Omental fat pad (tissue), 4 donors: ENCODE measurements at places on chromosomes 13 and 19.
A peak's percentile ranks its signal among the peaks of the same experiment; 100 is the strongest.

DNA sequence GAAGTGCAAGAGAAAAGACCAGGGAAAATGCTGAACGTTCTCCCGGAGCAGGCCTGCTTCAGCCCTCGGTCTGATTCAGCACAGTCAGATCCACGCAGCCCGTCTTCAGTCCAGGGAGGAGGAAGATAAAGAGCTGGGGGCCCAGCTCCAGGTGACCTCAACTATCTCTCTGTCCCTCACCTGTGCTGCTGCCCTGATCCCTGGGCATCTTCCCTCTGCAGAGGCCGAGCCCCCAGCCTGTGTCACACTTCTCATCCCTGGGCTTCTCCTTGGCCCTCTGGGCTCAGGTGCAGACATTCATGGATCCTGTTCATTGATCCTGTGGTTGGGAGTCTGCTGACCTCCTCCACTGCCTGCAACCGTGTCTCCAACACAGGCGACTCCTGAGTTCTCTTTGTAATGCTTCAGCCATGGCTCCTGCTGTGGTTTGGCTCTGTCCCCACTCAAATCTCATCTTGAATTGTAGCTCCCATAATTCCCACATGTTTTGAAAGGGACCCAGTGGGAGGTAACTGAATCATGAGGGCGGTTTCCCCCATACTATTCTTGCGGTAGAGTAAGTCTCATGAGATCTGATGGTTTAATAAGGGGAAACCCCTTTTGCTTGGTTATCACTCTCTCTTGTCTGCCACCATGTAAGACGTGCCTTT lies 27.9 kb downstream of the COL4A2 start:
- no peak for DNase-seq

GRCh38 chr13:38519229-38519911 lies 167.5 kb upstream of the FREM2 start:
- DNase-seq = no peak

DNA sequence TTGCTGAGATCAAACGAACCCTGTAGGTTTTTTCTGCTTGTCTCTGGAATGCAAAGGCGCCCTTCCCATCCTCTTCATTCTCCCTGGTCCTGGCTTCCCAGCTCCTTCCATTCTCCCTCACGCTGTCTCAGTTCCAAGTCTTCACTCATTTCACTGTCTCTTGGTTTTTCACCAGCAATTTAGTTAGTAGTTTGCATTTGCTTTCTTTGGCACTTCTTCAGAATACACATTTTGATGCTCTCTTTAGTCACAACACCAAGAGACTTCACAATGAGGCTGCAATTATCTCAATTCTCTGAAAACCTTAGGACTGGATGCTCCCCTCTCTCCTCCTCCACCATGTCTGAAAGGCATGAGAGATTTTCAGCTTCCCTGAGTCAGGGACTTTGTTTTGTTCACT lies 470.7 kb downstream of the FGF14 start:
- no peak for DNase-seq

GRCh38 chr13:18946738-18947137 lies 234.9 kb downstream of the TUBA3C start:
- no peak for DNase-seq

DNA sequence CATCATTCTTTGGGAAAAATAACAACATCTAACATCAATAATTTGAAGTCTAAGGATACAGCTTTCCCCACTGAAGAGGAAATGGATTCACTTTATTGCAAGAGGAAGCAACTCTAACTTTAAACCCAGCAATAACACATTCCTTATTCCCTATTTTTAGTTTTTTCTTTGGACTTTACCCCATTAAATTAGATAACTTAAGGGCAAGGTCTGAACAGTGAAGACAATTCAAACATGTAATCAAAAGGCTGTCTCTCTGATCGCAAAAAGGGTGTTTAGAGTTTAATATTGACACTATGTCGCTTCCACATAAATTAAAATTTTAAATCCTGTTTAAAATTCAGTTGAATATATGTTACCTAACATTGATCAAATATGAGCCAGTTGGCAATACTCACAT lies 10.1 kb downstream of the EDNRB start:
- DNase-seq = no peak

GRCh38 chr13:59701261-59701660 lies 462.5 kb downstream of the DIAPH3 start:
- no peak for DNase-seq

- DNase-seq = no peak
These were observed 21.3 kb upstream of the ZNF599 start for GRCh38 chr19:34794066-34794960.

DNA sequence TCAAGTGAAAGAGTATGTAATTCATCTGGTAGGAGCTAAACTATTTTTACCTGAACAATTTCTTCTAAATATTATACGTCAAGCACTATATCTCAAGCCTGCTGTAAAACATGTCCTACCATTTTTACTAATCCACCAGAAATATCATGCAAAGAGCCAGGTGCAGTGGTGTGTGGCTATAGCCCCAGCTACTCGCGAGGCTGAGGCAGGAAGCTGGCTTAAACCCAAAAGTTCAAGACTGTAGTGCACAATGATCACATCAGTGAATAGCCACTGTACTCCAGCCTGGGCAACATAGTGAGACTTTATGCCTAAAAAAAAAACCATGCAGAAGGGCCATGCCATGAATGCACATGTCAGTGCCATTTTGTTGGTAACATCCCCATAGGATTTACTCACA lies 20.7 kb upstream of the CLN5 start:
- no peak for DNase-seq

- no peak for DNase-seq
These were observed 810.8 kb upstream of the GPC6 start for GRCh38 chr13:92415781-92416180.

GRCh38 chr13:33112766-33113165 lies 96.5 kb downstream of the KL start:
- no peak for DNase-seq

DNA sequence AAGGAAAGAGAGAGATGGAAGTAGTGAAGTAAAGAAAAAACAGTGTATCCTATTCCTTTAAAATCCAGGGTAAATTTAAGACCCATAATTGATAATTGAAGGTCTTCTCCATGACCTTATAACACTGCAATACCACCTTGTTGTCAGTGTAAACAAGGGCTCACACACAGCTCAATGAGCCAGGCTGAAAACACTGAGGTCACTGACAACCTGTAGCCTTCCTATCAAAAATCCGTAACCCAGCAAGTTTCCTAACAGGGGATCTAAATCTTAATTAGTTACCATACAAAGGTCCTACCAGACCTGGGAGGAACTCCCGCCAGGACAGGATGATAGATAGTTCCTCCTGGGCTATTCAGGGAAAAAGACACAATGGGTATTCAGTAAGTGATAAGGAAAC lies 1677.1 kb downstream of the OLFM4 start:
- DNase-seq = no peak

DNA sequence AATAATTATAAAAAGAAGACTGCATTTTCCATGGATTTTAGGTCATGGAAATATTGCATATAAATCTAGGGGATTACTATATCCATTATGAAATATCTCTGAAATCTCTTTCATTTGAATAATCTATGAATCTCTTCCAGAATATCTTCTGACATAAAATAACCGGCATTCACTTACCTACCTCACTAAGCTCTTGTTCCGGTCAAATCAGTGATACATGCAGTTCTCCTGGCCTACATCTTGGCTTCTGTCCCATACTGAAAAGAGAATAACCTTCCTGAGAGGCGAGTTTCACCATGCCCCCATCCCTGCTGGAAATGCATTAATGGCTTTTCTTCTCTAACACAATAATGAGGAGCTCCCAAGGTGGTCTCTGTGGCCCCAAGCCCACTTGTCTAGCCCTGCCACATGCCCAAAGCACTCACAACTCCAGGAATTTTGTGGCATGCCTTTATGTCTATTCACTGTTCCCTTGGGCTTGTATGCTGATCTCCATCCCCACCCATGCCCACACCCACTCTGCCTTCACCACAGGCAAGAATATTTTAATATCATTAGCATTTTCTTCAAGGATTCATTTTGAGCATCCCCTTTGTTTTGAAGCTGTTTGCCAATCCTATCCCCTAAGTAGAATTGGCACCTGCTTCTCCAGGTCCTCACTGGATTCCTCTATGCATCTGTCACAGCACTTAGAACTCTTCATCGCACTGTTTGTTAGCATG lies 401.6 kb downstream of the COG6 start:
- no peak for DNase-seq

- DNase-seq = no peak
These were observed 685 bp downstream of the TCF3 start for GRCh38 chr19:1651568-1652291.

- DNase-seq = no peak
These were observed 39.7 kb upstream of the SACS start for GRCh38 chr13:23473221-23473620.

DNA sequence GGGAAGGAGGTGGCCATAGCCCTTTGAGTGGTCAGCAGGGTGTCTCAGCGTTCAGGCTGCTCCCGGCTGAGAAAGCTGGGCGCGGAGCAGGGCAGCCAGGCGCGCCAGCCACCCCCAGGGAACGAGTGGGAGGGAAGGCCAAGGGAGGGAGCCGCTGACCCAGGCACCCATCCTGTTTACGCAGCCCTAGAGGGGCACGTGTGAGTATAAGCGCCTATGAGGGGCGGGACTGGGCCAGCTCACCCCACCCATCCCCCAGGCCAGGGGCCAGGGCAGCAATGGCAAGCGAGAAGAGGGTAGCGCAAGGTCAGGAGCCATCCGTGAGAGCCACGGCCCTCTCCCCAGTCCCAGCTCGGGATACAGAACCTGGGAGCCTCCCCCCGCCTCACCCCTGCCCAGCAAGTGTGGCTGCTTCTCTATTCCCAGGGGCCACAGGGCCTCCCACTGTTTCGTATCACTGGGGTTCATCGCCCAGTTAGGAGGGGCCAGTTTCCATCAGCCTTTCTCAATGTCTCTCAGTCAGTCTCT lies 897 bp upstream of the DMKN start:
- no peak for DNase-seq

DNA sequence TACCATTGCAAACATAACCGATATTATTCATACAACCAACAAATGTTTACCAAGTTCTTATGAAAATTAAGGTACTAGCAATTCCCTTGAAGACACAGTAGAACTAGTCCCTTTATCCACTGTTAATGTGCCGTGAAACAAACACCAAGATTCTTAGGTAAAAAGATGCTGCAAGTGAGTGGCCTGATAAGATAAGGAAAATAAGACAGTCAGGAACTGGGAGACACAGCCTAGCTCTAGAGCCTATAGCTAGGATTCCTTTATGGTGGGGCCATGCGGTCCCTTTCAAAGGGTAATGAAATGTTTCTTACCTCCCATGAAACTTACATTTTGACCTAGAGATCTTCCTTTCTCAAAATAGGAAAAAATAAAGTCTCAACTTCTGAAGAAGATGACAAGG lies 658.4 kb upstream of the MIR17HG start:
- DNase-seq = no peak

DNA sequence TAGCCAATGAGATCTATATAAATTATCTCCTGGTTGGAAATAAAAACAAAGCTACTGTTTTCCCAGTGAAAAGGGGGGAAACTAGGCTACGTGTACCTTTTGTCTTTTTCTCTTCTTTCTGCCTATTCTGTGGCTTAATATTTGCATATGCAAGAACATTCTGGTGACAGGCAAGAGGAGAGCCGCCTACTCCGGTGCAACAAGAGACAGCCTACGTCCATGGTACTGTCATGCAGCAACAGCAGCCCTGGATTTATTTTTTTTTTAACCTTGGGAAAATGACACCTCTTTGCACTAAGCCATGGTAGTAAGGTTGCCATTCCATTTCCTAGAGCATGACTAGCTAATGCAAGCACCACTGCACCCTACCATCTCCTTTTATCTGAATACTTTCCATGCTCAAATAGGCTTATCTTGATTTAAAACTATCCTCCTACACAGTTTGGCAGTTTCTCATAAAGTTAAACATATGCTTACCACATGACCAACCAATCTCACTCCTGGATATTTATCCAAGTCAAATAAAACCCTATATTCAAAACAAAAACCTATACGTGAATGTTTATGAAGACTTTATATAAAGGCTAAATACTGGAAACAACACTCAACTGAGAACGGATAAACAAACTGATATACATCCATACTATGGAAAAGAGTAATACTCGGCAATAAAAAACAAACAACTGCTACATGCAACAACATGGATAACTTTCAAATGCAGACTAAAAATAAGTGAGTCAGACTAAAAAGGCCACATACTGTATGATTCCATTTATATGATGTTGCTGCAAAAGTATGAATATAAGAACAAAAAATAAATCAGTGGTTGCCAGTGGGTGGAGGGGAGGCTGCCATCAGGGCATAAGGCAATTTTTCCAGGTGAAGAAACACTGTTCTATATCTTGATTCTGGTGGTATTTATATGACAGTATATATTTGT lies 17.3 kb downstream of the NUFIP1 start:
- no peak for DNase-seq

DNA sequence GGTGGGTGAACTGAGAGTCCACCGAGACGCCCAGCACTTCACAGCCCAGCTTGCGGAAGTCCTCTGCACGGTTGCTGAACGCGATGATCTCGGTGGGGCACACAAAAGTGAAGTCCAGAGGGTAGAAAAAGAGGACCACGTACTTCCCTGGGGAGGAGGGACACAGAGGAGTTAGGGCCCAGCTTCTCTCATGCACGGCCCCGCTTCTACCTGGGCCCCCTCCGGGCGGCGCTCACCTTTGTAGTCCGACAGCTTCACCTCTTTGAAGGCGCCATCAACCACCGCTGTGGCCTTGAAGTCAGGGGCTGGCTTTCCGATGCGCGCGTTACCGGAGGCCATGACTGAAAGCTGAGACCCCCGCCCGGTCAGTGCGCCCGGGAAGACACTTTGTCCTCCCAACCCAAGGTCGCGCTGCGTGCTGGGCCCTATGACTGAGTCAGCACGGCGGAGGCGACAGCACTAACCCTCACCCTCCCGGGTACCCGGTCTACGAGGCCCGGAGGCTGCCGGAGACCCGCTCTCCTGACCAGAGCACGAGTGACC lies 606 bp downstream of the PRDX2 start:
- DNase-seq = no peak

- no peak for DNase-seq
These were observed 5.4 kb downstream of the MED25 start for GRCh38 chr19:49823472-49823871.

DNA sequence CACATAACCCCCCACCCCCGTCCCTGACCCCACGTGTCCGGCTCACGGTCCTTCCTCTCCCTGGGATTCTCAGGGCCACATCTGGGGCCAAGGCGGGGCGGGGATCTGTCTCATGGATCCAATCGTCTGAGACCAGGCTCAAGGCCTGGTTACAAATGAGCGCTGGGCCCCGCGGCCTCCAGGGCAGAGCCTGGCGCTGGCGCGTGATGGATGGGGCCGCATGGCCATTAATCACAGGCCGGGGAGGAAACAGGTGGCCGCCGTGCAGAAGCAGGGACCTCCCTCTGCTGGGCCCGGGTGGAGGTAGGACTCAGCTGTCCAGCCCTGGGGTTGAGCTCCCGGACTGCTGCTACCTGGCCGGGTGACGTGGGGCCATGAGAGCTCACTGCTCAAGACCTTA lies 5.8 kb upstream of the TLE5 start:
- DNase-seq = no peak

GRCh38 chr19:18795540-18795939 lies 4.4 kb upstream of the COMP start:
- no peak for DNase-seq

- DNase-seq = no peak
These were observed 324 bp upstream of the FBXO17 start for GRCh38 chr19:38975861-38976271.

GRCh38 chr19:3062165-3063105 lies at the start of gene TLE5:
TLE5 (minus strand) TSS chr19:3062495; CDS start chr19:3062200, 295 bp downstream.
- no peak for DNase-seq

- DNase-seq = peak; percentile 40
These were observed at the start of gene EHD2 for GRCh38 chr19:47713046-47714021. EHD2 (plus strand) TSS chr19:47713422; CDS start chr19:47716613, 3,191 bp downstream.
